ENCODE measurements at places on chromosomes 4 and X.

- no peak for ATAC-seq
Observed at GRCh38 chr4:177236886-177237285, 72.8 kb upstream of the NEIL3 start.

DNA sequence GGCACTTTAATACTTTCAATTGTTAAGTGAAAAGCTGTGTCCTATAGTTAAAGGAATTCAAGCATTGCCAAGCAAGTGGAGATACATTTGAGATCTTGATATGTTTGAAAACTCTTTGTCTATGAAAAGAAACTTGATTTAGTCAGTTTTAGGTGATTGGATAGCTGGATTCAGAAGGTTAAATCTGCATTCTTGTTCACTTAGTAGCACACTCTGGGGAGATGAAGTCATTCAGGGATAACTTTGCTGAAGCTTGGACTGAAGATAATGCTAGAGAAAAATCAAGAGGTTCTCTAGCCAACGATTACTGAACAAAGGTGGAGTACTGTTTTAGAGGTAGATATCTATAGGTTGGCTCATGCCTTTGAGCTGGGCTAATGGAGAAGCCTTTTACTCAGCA, 90.6 kb downstream of the DCAF8L2 start:
- ATAC-seq: no peak

GRCh38 chrX:37314531-37314930, 34.6 kb upstream of the PRRG1 start:
- no peak for ATAC-seq

DNA sequence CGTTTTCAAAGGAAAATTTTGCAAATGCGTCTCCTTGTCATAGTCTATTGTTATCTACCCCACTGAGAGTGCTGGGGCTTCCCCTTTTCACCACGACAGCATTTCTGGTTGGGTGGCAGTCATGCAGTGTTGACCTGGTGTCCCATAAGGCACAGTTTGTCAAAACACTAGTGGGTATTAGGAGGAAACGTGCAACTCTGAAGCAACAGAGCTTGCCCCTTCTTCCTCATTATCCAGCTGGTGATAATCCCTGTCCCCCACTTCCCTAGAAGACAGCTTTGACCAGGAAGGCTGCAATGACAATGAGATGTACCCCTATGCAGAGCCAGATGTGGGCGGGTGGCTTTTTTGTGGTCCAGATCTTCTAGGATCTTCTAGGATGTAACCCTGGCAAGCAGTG, 1.8 kb downstream of the TBC1D1 start:
- no peak for ATAC-seq

DNA sequence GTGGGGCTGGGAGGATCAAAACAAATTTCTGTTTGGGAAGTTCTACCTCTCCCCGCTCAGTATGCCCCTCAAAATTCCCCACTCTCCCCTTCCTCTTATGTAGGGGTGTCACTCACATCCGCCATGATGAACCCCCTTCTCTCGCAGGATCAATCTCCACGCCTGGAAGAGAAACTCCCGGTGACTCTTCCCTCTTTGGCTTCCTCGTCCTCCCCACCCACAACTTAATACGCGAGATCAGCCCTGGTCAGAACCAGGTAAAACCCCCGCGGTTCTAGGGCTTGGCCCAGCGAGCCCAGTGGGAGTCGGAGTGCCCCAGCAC, 427 bp downstream of the LAMTOR3 start:
- peak; percentile 29 for ATAC-seq
